ENCODE measurements at places on chromosomes 4 and X. TPM values are rescaled to one million over a fixed set of nuclear protein-coding genes. Genes with fewer than 3 reads are reported as not detected.

DNA sequence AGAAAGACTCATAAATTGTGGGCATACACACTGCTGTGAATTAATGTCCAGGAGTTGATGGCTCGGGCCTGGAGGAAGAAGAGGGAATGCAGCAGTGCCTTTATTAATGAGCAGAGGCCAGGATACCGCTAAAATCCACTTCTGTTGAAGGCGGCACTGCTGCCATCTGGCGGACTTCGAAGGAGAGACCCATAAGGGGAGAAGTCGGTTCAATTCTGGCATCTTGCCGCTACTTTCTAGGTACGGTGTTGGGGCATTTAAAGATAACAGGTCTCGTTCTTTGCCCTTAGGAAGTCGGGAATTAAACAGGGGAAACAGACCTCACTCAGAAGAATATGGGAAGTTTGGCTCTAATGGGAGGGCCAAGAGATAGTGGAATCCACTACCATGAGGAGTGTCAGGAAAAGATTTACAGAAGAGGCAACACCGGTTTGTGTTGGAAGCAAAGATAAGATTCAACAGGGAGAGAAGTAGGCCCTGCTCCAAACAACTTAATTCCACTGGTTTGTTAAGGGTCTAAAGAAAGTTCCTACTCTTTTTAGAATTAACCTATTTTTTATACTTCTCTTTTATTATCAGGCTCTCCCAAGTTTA is 133.6 kb upstream of the GIMD1 start:
- DNase-seq: peak; percentile 39

DNA sequence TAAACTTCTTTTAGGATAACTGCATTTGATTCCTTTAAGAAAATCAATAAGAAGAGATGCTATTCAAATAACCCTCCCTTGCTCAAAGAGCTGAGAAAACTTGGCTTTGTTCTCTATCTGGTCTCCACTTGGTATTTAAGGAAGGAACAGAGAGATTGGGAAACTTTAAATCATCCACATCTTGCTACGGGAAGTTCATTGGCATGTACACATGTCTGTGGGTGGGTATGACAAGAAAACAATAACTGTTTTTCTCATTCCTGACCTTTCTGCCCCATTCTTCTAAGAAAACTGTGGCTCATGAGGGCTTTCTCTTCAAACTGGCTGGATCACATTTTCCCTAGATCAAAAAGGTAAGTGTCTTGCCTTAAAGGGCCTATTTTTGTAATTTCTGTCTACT is 6.0 kb downstream of the SEL1L3 start:
- no peak for DNase-seq

GRCh38 chrX:132173647-132174046 is 45.6 kb downstream of the RAP2C start:
- DNase-seq: no peak

DNA sequence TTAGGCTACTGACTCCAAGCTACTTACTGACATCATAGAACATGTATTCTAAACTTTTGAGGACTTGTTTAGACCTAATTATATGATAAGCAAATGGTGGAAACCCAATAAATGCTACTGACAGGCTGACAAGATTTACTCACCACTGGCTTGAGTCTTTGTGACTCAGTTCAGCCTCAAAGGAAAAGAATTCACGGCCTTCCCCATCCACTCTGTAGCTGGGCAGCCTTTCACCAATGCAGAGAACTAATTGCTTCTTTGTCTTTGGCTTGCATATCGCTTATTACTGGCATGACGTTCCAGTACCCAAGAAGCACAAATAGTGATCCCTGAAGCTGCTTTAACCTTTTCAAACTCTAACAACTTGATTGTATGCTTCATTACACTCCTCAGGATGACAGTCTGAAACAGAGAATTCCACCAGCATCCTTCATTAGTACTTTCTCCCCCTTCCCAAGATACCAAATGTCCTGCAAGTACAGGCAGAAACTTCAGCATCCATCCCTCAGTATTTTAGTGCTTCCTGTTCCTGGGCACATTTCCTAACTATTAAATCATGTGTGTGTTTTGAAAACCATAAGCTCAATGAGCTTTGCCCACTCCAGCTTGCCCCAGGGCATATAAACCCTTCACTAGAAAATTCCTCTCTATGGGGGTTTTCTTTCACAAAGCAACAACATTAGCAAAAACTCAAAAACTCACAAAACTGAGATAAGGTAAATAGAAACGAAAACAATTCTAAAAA is 298.1 kb upstream of the SLC7A11 start:
- DNase-seq: no peak

- no peak for DNase-seq
Measured at GRCh38 chr4:53314252-53314651, 51.6 kb downstream of the SCFD2 start.

- DNase-seq: no peak
Measured at GRCh38 chrX:135410861-135411627, 10.7 kb upstream of the SMIM10L2A start.

GRCh38 chrX:9135901-9136510 is 102.1 kb upstream of the FAM9B start:
- no peak for DNase-seq

Gene RHOH
- 5.5 TPM for total RNA-seq

Gene GDI1
- total RNA-seq: 237 TPM
